NCI-H748 treated with DMSO at 0.1 percent for 48 hours (cell line): ENCODE measurements at places on chromosomes 11 and 22.

DNA sequence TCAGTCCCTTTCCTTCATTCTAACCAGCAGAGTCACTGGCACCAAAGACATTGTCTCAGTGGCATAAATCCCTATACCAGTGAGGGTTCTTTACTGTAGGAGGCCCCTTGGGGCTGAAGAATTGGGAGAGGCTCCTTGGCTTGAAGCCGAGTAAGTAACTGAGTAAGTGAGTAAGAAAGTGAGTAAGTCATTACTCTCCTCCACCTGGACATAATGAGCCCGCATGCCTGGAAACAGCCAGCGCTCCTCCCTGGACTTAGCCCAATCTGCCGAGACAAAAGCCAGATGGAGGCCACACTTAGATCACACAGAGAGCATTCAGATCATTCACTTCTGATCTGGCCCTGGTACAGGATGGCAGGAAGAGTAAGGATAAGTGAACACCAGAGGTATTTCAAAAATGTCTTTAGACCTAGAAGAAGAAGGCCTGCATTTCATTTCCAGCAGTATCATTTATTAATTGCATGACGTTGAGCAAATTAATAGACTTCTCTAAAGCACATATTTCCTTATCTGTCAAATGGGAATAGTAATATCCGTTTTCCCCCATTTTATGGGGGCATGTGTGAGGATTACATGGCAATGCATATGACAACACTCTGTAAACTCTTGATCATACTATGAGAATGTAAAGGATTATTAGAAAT, 8.2 kb upstream of the MICAL3 start:
- no peak for DNase-seq

- no peak for DNase-seq
Observed at GRCh38 chr22:38304526-38304925, 12.7 kb downstream of the CSNK1E start.

DNA sequence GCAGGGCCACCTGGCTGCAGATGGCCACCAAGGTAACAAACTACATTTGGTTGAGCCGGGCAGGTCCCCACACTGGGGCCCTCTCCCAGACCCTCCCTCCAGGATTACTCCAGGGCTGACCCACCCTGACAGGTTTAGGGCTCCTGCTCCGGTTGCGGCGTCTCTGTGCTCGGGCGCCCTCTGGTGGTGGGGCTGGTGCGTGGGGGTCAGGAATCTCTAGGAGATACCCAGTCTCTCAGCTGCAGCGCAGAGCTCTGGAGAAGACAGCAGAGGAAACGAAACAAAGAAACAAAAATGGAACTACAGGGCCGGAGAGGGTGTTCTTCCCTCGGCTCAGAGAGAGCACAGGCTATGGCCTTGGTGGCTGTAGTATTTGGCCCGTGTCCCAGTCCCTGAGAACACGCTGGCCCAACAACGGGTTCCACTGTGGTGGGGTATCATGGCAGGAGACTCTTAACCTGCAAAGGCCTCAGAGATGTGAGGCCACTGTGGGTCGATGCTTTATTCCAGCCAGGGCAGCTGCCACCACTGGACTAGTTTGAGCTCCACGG, 2.4 kb downstream of the C11orf96 start:
- DNase-seq: peak; percentile 24

DNA sequence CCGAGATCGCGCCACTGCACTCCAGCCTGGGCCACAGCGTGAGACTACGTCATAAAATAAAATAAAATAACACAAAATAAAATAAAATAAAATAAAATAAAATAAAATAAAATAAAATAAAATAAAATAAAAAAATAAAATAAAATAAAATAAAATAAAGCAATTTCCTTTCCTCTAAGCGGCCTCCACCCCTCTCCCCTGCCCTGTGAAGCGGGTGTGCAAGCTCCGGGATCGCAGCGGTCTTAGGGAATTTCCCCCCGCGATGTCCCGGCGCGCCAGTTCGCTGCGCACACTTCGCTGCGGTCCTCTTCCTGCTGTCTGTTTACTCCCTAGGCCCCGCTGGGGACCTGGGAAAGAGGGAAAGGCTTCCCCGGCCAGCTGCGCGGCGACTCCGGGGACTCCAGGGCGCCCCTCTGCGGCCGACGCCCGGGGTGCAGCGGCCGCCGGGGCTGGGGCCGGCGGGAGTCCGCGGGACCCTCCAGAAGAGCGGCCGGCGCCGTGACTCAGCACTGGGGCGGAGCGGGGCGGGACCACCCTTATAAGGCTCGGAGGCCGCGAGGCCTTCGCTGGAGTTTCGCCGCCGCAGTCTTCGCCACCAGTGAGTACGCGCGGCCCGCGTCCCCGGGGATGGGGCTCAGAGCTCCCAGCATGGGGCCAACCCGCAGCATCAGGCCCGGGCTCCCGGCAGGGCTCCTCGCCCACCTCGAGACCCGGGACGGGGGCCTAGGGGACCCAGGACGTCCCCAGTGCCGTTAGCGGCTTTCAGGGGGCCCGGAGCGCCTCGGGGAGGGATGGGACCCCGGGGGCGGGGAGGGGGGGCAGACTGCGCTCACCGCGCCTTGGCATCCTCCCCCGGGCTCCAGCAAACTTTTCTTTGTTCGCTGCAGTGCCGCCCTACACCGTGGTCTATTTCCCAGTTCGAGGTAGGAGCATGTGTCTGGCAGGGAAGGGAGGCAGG, at the start of gene GSTP1:
GSTP1 (plus strand) TSS at position 566 of the 958 bp plus-strand sequence; CDS start at position 598, 32 bp downstream.
- no peak for DNase-seq

DNA sequence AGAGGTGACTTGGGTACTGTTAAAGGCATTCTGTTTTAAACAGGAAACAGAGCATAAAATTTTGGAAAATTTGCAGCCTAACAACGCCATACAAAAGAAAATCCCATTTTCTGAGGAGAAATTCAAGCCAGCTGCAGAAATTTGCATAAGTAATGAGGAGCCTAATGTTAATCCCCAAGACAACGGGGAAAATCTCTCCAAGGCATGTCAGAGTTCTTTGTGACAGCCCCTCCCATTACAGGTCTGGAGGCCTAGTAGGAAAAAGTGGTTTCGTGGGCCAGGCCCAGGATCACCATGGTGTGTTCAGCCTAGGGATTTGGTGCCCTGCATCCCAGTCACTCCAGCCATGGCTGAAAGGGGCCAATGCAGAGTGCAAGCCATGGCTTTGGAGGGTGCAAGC, 1333.1 kb upstream of the TENM4 start:
- DNase-seq: no peak

DNA sequence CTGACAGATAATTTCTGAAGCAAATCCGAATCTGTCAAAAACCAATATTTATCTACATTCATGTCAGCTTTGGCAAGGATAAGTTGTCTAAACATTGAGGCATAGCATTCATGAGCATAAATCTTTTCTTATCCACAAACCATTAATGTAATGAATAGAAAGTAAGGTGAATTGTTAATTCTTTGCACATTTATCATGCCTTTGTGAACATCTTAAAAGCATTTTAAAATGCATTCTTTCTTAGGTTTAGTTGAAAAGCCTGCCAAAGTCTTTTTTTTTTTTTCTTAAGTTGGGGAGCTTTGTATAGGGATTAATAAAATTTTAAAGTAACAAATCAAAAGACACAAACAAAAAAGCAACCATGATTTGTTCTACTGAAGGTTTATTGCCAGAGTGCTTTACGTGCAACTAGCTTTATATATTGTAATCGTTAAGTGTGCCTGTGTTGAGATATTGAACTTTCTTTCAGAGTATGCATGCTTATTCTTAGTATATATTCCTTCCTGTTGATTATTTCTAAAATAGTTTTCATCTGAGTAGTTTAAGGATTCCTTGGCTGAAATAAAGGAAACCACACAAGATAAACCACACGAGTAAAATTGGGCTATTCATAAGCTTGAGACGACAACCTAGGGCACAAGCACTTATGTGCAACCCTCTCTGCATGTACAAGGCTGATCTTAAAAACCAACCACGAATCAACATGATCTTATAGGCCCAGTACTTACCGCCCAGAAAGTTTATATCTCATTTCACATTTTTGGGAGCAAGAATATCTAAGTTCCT, 1110.9 kb upstream of the CNTN5 start:
- no peak for DNase-seq

DNA sequence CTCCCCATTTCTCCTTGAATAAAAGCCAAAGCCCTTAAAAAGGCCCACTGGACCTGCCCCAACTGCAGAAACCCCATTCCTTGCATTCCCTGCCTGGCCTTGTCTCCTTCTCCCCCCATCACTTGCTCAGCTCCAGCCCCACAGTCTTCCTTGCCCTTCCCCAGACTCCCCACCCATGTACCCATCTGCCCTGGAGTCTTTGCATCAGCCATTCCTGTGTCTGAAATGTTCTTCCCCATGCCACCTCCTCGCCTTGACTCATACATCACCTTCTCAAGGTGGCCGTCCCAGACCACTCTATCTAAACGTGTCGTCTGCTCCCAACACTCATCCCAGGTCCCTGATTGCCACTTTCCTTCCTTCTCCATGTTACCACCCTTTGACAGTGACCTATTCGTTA, 77.4 kb upstream of the SHANK2 start:
- DNase-seq: no peak

DNA sequence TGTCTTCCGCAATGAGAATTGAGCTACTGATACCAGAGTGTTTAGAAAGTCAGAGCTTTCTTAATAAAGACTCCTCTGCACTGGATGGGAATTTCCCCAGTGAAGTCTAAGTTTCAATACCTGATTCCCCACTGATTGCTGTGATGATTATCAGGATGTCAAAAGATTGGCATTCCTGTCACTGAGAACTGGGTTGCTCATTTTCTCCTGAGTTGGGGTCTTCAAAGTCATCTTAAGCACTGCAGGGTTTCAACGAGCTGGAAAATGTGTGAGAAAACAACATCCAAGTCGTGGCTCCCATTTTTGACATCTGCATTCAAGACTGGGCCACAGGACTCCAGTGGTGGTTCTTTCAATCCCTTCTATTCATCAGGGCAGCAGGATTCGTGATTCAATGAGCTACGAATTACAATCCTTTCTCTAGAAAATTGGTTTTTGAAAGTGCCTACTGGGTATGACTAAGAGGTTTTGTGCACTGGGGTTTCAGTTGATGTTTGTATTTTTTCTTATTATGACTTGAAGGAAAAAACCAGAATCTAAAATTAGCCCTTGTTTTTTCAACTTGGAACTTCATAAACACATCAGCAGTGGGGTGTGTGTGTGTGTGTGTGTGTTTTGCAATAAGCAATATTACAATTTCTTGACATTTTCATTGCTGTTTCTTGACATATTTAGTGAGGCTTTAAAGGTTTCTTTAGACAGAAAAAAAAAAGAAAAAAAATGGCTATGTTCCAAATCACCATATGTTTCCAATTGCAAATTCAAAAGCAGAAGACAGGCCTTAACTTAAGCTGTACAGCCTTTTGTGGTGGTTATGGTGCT, 233.0 kb downstream of the FAM76B start:
- no peak for DNase-seq

- peak; percentile 36 for DNase-seq
Observed at GRCh38 chr11:57480409-57481137, 20.2 kb downstream of the RTN4RL2 start.

DNA sequence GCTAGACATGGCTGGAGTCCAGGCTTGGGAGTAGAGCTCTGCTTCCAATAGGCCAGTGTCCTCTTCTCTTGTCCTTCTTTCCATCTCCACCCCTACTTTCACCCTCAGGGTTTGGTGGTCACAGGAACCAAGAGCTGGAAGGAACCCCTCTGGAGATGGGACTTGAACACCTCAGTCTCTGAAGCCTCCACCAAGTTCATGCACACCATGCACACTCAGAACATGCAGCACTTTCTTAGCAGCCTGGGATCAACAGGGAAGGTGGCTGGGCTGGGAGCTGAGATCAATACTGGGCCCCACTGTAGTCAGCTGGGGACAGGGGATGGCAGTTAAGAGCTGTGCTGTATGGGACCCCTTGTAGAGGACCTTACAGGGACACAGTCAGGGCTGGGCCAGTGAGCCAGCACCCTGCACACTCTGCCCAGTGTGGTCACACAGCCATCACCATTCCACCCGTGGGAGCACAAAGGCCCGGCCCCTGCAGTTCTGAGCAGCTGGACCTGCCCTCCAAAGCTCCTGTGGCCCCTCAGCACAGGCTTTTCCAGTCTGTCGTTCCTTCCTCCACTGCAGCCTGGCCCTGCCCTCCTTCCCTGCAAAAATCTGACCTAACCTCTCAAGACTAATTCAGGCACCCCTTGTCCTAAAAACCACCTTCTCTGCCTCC, 47.7 kb downstream of the GAB4 start:
- no peak for DNase-seq

- no peak for DNase-seq
Observed at GRCh38 chr11:69861901-69862300, 42.7 kb upstream of the FGF3 start.

- no peak for DNase-seq
Observed at GRCh38 chr11:11966354-11966741, 42.1 kb downstream of the DKK3 start.

- no peak for DNase-seq
Observed at GRCh38 chr22:28560046-28560742, 119.4 kb downstream of the TTC28 start.

DNA sequence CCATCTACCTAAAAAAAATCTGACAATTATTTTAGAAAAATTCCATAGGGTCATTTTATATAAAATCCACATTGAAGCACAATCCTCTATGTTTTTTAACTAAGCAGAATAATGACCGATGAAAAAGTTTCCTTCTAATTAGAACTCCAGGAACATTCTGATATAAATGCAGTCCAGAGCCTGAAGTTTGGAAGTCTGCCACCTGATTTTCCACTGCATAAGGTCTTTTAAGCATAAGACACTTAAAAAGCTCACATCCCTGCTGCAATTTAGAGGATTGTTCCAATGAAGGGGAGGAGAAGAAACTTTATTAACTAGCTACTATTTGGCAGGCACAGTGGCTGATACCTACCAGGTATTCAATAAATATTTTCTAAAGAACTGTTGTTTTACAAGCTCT, 570.3 kb upstream of the ANO5 start:
- DNase-seq: no peak

- no peak for DNase-seq
Observed at GRCh38 chr11:112628676-112629075, 332.5 kb upstream of the NCAM1 start.

DNA sequence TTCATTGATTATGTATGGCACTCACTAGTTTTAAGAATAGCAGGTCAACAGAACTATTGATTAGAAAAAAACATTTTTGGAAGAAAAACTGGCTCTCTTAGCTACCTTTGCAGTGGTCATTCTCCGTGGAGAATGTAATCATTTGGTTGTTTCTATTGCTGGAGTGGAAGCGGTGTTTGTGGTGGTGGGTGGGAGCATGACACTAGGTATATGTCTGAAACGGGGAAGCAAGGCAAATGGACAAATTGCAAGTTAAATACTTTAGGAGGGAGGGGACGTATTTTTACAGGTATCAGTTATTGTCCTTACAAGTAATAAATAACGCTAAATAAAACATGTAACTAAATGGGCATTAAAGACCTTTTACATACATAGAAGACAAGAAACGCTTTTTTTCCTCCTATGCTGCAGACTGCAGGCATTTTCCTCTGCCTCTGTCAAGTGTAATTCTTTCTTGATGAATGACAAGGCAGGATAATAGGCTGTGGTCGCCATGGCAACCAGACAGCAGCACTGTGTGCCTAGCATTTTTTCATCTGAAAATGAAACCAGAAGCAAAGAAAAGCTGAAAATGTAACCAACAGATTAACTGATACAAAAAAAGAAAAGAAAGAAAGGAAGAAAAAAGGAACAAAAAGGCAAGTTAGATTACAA, 46.2 kb downstream of the BLID start:
- DNase-seq: peak; percentile 2
